ENCODE measurements at places on chromosomes 3 and 15.

- DNase-seq: no peak
Observed at GRCh38 chr15:25789211-25789610, 73.9 kb downstream of the ATP10A start.

DNA sequence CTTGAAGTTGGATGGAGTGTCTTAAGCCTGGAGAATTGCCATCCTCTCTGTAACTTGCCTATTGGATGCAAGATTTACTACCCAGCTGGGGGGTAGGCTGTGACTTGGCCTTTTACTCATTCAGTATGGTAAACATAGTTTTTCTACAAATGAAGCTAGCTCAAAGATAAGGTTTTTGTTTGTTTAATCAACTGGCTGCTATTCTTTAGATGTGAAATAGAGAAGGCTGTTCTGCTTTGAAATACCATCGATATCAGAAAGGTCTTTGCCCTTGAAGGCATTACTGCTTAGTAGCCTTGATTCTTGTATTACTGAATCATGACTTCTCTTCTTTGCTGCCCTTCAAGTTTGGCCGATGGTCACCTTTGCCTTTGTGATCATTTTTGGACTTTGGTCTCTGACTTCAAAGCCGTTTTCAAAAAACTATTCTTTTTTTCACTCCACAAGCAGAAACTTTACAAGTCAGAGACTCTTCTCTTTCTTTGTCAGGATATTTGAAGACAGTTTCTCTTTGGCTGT, 83.1 kb downstream of the GAP43 start:
- DNase-seq: no peak

GRCh38 chr3:46059432-46059831, 32.1 kb upstream of the XCR1 start:
- DNase-seq: no peak

DNA sequence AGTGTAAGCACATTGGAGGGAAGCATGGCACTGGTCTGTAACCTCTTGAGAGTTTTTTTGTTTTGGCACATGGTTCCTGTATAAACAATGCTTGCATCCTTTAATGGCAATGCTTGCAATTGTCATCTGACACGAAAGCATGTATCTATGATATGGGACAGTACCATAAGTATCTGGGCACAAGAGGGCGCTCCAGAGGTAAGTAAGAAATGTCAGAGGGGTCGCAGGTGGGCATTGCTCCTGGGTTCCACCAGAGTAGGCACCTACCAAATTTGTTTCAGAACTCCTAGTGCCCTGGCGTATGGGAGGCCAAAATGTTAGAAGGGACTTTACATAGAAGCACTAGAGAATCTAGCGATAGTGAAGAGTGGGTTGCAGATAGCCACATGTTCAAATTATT, 58.7 kb upstream of the BCHE start:
- no peak for DNase-seq

GRCh38 chr15:76235186-76235826, 76.0 kb downstream of the ETFA start:
- no peak for DNase-seq

DNA sequence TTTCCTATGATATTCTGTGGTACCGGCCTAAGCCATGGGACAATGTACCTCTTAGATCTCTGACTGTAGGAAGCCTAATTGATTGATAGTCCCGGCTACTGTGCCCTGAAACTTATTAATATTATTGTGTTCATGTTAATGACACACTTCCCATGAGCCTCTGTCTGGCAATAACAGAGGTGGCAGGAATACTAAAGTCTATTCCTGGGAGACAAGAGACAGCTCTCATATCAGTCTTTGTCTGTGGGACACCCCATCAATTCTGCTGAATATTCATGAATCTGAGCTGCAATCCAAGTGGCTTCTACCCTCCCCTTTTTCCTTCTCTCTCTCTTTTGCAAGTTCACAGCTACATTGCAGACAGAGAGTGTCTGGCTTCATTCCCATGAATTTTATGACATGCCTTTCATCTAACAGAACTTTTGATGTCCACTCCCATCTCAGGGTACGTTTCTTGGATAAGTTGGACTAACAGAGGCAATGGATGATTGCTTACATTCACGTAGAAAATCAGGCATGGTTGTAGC, 907.5 kb downstream of the ZPLD1 start:
- no peak for DNase-seq

DNA sequence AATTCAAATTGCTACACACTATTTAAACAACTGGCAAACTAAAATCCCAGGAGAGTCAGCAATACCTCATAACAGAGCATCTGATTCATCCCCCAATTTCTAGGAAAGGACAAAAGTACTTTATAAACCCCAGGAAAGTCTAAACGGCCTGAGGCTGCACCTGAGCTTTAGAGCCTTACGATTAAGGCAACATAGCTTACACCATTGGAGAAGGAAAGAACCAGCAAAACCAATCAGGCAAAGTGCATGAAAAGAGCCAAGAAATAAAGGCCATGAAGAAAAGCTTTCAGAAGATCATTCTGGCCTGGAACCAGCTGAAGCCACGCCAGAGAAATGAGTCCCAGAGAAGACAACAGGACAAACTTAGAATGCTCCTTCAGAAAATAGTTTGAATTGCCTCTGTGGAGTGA, 48.1 kb downstream of the PTPN9 start:
- DNase-seq: no peak

DNA sequence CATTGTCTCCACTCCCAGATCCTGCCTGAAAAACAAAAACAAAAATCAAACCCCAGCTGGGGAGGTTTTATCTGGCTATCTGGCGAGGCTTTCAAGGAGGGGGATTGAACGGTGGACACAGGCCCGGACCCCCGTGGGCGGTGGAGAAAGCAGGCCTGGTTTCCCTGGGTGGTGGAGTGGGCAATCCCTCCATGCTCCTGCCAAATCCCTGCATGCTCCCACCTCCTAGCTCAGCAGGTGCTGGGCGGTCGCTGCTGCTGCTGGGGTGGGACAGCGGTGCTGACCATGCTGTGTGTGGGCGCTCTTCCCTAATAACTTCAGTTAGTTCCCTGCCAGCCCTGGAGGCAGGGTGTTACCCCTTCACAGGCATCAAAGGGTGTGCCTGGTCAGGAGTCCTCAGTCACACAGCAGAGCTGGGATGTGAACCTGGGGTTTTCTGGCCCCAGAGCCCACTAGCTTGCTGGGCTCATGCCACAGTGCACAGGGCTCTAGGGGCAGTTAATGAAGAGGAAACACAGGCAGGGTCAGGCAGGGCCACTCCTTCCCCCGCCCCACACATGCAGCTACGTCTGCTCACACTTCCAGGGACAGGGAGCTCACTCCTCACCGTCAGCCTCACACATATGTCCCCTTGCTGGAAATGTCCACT, 15.9 kb upstream of the PLXND1 start:
- DNase-seq: no peak

- DNase-seq: no peak
Observed at GRCh38 chr3:196047391-196048030, 34.4 kb downstream of the TFRC start.

GRCh38 chr3:22297436-22297835, 546.4 kb upstream of the ZNF385D start:
- DNase-seq: no peak

All from stimulated activated CD4-positive, alpha-beta T cell treated with anti-CD3 and anti-CD28 coated beads, Interleukin-4, amount 100 ng/mL, for 24 hours (primary cell).